Uterus (tissue), 4 donors: ENCODE measurements at places on chromosomes 2 and 18.

- no peaks in the 10 kb centered on the region for H3K4me1 ChIP-seq
- no peak overlapping the region for H3K4me3 ChIP-seq
- no peaks in the 10 kb centered on the region for H3K36me3 ChIP-seq
- H3K27ac ChIP-seq: no peak overlapping the region
Observed at GRCh38 chr2:42239811-42240210, 70.7 kb downstream of the EML4 start.

GRCh38 chr2:82333697-82334096, 2029.1 kb upstream of the LRRTM1 start:
- H3K4me1 ChIP-seq: no peaks in the 10 kb centered on the region
- H3K27me3 ChIP-seq: no peaks in the 10 kb centered on the region
- H3K27ac ChIP-seq: no peak overlapping the region
- H3K4me3 ChIP-seq: no peak overlapping the region

DNA sequence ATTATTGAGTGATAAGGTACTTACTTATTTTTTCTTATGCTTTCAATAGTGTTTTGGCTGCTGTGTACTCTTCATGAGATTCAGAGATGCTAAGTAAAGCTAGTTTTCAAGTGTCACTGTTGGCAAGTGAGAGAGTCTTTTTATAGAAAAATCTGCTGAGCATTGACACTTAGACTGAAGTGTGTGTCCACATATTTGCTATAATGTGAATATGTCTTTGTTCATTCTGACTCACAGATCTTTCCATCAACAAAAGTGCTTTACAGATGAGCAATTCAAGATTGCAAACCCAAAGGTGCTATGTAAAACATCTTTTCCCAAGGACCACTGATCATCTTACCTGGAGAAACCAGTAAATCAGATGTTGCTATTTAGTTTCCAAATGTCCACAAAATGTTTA, 410.6 kb upstream of the FIGN start:
- no peak overlapping the region for H3K27ac ChIP-seq
- H3K4me1 ChIP-seq: no peaks in the 10 kb centered on the region
- DNase-seq: no peak
- H3K27me3 ChIP-seq: no peaks in the 10 kb centered on the region
- no peaks in the 10 kb centered on the region for H3K36me3 ChIP-seq
- H3K4me3 ChIP-seq: no peak overlapping the region

- no peak overlapping the region for H3K27ac ChIP-seq
- no peaks in the 10 kb centered on the region for H3K4me1 ChIP-seq
- H3K36me3 ChIP-seq: no peaks in the 10 kb centered on the region
- DNase-seq: no peak
Observed at GRCh38 chr2:221970389-221970788, 328.4 kb downstream of the PAX3 start.

DNA sequence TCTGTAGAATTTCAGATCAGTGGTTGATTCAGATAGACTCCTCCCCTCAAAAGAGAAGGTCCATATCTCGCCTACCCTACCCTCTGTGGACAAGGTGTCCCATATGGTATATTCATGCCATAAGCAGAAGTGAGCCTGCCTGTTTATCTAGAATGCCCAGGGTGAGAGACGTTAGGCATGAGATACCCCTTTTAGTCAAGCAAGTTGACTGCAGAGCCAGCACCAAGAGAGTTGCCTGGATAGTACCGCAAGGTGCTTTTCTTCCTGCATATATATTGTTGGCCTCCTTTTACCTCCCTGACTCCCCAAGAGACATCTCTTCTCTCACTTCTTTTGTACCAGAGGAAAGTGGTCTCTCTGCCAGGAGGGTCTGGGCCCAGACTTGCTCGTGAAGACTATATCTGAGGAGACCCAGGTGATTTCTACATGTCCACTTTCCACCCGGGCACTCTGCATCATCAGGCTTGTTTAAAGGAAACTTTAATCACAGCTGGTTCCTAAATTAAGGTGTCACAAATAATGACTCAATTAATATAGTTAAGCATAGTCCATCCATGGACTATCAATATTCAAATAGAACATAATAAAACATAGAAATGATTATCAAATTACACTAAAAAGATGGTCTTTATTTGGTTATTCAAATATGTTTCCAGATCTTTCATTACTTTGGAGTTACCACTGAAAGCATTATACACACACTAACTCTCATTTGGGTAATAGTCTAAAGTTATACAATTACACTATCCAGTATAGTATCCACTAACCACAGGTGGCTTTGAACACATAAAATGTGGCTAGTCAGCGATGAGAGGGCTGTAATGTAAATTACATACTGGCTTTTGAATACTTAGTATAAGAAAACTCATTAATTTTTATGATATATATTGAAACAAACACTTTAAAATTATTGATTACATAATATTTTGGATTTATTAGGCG, 4.1 kb downstream of the ITGA4 start:
- H3K27ac ChIP-seq: no peak overlapping the region
- H3K4me3 ChIP-seq: no peak overlapping the region
- H3K4me1 ChIP-seq: no peaks in the 10 kb centered on the region
- no peaks in the 10 kb centered on the region for H3K36me3 ChIP-seq
